Hepatocyte (in vitro differentiated cells): ENCODE measurements at places on chromosomes 6 and 20. TPM values are rescaled to one million over a fixed set of nuclear protein-coding genes. Genes with fewer than 3 reads are reported as not detected.

The WFDC5 gene
- polyA plus RNA-seq, result not detected in 2 replicates

The ANKS1A gene
- 15.9 and 17.5 TPM in 2 replicates for polyA plus RNA-seq

The CAGE1 gene
- not detected in 2 replicates for polyA plus RNA-seq

The SIGLEC1 gene
- 0.11 and 0.62 TPM in 2 replicates for polyA plus RNA-seq

The BNIP5 gene
- 28.1 and 29.2 TPM in 2 replicates for polyA plus RNA-seq

The GSTA3 gene
- not detected in 2 replicates for polyA plus RNA-seq

The SCRT2 gene
- polyA plus RNA-seq, result not detected in 2 replicates

The SPATA25 gene
- polyA plus RNA-seq, result 0.41 and 1.4 TPM in 2 replicates

The AP5S1 gene
- 19.7 and 21.8 TPM in 2 replicates for polyA plus RNA-seq

The PACSIN1 gene
- polyA plus RNA-seq, result 0.05 and 0.33 TPM in 2 replicates

The TRIM26 gene
- polyA plus RNA-seq, result 27.2 and 29.3 TPM in 2 replicates

The PRSS35 gene
- polyA plus RNA-seq, result 28.1 and 33.3 TPM in 2 replicates

The SLC2A4RG gene
- 50.4 and 53.6 TPM in 2 replicates for polyA plus RNA-seq

The MUC22 gene
- not detected in 2 replicates for polyA plus RNA-seq

The TRERF1 gene
- polyA plus RNA-seq, result 3.2 and 5.2 TPM in 2 replicates

The TTK gene
- polyA plus RNA-seq, result 3.1 and 4.0 TPM in 2 replicates

The TINAG gene
- polyA plus RNA-seq, result 0.26 and 0.76 TPM in 2 replicates

The NEDD9 gene
- 59.3 and 67.1 TPM in 2 replicates for polyA plus RNA-seq

The BEND3 gene
- polyA plus RNA-seq, result 2.2 and 2.7 TPM in 2 replicates

The PPIL4 gene
- polyA plus RNA-seq, result 31.4 and 33.8 TPM in 2 replicates

The PRND gene
- 0.34 TPM in 1 of 2 replicates, not detected in the other for polyA plus RNA-seq

The LY6G6D gene
- polyA plus RNA-seq, result 1.2 and 3.0 TPM in 2 replicates

The PHACTR3 gene
- polyA plus RNA-seq, result 7.5 and 9.1 TPM in 2 replicates

The BPIFB1 gene
- 0.32 and 0.85 TPM in 2 replicates for polyA plus RNA-seq

The SMLR1 gene
- 13.7 and 31.0 TPM in 2 replicates for polyA plus RNA-seq

The YIPF3 gene
- 163 and 166 TPM in 2 replicates for polyA plus RNA-seq

The BACH2 gene
- 2.6 and 3.5 TPM in 2 replicates for polyA plus RNA-seq

The ADAT2 gene
- polyA plus RNA-seq, result 3.1 and 4.8 TPM in 2 replicates
